Mucosa of descending colon (tissue), 3 donors: ENCODE measurements at places on chromosomes 7 and 10. TPM values are rescaled to one million over a fixed set of nuclear protein-coding genes. Genes with fewer than 3 reads are reported as not detected.

Gene NKX2-3
- 38.5 TPM for total RNA-seq

Gene EGR2
- total RNA-seq: 0.75 TPM

Gene ZPBP
- not detected for total RNA-seq

Gene ABCA13
- 1.1 TPM for total RNA-seq

Gene CRYGN
- total RNA-seq: not detected
